ENCODE measurements at places on chromosomes 5 and 9. TPM values are rescaled to one million over a fixed set of nuclear protein-coding genes. Genes with fewer than 3 reads are reported as not detected.

GRCh38 chr5:176810081-176810597 lies at the start of gene UNC5A:
UNC5A (plus strand) TSS chr5:176810559; CDS start chr5:176810751, 192 bp downstream.
- no peaks in the 10 kb centered on the region for H3K36me3 ChIP-seq
- peak within 1 kb of the TSS; percentile 57 for H3K4me3 ChIP-seq
- no peak within 1 kb of the TSS for H3K27ac ChIP-seq

- DNase-seq, result no peak
- H3K36me3 ChIP-seq, result no peaks in the 10 kb centered on the region
- no peaks in the 10 kb centered on the region for H3K4me1 ChIP-seq
- no peak overlapping the region for H3K4me3 ChIP-seq
- H3K27me3 ChIP-seq, result no peaks in the 10 kb centered on the region
Observed at GRCh38 chr5:158990979-158991775, 108.5 kb downstream of the EBF1 start.

DNA sequence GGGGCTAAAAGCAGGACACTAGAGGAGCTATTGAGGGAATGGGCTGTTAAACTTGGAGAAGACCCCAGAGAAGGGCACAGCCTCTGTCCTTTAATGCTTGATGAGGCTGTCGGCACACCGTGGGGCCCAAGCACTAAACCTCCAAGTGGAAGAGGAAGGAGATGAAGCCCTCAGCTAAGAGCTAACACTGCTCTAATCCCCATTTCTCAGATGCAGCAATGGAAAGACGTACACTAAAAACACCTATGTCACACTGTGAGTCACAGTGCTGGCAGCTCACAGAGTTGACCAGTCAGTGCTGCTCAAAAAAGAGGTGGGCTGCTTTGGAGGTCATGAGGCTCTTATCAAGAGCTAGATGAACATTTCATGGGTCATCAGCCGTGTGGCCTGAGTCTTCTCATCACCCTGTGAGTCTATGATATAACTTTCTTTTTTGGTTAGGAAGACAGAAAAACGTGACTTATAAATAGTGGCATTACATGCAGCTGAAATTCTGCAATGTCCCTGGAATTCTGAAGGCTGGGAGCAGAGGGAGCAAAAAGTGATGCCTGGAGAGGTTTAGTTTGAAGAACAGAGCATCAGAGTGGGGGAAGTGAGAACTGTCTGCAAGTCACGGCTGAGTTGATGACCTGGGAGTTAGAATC lies 21.5 kb downstream of the TNFSF8 start:
- H3K4me1 ChIP-seq, result peaks cover 56% of the 10 kb centered on the region
- no peaks in the 10 kb centered on the region for H3K27me3 ChIP-seq
- DNase-seq, result peak; percentile 74
- H3K4me3 ChIP-seq, result peak overlapping the region; percentile 60
- H3K27ac ChIP-seq, result peak overlapping the region; percentile 96

Gene IL31RA
- total RNA-seq, result not detected

DNA sequence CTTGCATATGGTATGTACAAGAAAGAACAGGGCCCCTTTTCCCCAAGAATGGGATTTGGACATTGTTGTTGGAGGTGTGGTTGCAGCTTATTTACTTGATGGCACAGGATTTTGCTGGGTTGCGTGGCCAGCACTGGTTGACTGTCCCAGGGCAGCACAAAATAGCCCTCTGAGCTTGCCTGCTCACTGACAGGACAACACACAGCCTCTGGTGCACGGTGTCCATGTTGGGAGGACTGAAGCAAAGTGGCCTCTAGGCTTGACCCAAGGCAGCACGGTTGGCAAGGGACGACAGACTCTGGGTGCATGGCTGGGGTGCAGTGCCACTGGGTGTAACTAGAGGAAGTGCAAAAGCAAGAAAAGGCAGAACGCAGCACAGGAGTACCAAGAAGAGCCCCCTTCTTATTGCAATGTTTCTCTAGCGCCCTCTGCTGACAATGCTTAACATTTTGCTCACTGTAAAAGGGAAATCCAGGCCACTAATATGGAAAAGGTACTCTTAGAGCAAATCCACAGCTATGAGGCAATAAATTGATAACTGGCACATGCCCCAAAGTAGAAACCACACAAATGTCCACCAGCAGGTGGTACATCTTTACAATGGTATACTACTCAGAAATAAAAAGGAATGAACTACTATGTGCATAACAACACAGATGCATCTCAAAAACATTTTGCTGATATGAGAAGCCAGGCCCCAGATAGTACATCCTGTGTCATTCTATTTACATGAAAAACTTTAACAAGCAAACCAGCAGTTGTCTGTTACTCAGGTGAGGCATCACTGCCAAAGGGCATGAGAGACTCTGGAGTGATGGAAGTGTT lies 47.4 kb upstream of the BARX1 start:
- peak; percentile 62 for DNase-seq
- H3K4me1 ChIP-seq, result no peaks in the 10 kb centered on the region
- H3K27me3 ChIP-seq, result peaks cover 11% of the 10 kb centered on the region
- no peak overlapping the region for H3K27ac ChIP-seq

Gene ADGRV1
- total RNA-seq, result not detected

Gene GARNL3
- total RNA-seq, result 3.8 TPM

DNA sequence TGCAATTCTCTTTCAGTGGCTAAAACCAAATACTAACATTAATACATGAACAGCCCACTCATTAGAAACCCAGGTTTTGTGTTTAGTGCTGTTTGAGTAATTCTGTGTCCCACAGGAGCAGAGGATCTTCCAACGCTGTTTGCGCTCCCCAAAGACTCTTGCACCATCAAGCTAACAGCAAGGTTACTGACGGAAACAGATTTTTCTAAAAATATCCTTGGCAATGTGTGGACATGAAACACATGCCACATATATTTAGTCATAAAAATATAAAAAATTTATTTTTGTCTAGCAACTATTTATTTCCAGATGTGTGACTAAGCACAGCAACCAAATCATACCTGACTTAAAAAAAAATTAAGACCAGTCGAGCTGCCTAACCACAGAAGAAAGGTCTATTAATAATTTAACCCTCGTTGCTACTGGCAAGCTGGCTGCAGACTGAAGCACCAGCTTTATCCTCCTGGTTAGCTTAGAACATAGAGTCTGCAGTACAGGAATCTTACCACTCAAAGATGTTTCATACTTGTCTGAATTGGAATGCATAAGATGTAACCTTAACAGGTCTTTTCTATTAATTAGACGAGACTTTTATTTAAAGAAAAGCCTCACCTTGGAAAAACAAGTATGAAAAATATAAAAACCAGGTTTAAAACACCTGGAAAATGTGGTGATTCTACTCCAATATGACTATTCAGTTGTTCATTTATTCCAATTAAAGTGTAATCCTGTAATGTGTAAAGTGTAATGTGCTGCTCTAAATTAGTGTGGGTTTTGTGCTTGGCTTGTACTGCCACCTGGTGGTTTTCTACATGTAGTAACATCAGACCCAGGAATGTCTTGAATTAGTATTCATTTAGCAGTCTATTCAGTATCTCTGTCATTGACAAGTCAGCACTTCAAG lies 272.5 kb downstream of the EPB41L4A start:
- H3K27ac ChIP-seq, result no peak overlapping the region
- no peaks in the 10 kb centered on the region for H3K36me3 ChIP-seq
- H3K4me3 ChIP-seq, result no peak overlapping the region
- peaks cover 3% of the 10 kb centered on the region for H3K27me3 ChIP-seq
- H3K4me1 ChIP-seq, result no peaks in the 10 kb centered on the region

- no peaks in the 10 kb centered on the region for H3K27me3 ChIP-seq
- no peaks in the 10 kb centered on the region for H3K36me3 ChIP-seq
- no peak for DNase-seq
- H3K4me1 ChIP-seq, result no peaks in the 10 kb centered on the region
Observed at GRCh38 chr5:126014676-126015075, 408.5 kb upstream of the GRAMD2B start.

DNA sequence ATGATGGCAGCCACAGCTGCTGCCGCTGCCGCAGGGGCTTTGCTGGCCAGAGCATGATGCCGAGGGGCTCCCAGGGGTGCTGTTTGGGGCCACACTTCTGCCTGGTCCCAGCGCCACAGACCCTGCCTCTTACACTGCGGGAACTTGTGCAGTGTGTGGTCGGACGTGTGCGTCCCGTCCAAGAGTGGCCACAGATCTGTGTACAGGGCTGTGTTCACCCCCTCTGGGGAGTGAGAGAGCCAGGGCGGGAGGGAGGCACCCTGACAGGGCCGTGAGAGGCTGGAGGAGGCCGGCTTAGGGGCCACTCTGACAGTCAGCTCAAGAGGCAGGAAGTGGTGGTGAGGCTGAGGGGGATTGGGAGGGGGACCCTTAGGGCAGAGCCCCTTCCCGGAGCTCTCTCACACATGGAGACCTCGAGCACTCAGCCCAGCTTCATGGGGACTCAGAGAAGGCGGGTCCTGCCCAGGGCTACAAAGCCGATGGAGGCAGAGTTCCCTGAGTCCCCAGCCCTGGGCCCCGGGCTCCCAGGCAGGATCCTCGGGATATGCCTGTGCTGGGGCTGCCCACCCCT lies 13.1 kb upstream of the CARD19 start:
- DNase-seq, result peak; percentile 50
- H3K4me1 ChIP-seq, result peaks cover 30% of the 10 kb centered on the region
- no peaks in the 10 kb centered on the region for H3K27me3 ChIP-seq
- H3K4me3 ChIP-seq, result no peak overlapping the region

- no peak overlapping the region for H3K4me3 ChIP-seq
- H3K36me3 ChIP-seq, result no peaks in the 10 kb centered on the region
- DNase-seq, result no peak
- no peaks in the 10 kb centered on the region for H3K4me1 ChIP-seq
Observed at GRCh38 chr5:136677217-136677616, 311.9 kb upstream of the TRPC7 start.

Gene PROP1
- total RNA-seq, result not detected
